ENCODE measurements at places on chromosomes 16 and 17.

DNA sequence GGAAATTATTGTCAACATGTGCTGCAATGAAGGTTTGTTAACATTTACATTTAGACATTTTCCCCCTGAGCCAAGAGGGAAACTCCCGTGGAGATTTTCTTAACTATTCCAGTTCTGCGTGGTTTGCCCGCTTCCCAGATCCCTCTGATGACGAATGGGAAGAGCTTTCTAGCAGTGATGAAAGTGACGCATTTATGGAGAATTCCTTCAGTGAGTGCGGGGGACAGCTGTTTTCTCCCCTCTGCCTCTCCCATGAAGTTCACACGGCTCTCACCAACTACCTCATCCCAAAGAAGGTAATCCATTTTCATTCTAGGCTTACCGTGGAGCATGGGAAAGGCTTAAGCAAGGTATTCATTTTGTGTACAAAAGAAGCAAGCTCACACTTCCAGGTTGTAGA lies 18.2 kb downstream of the HEATR3 start:
- no peak for DNase-seq

- no peak for DNase-seq
Measured at GRCh38 chr16:31513126-31513525, 4.9 kb upstream of the RUSF1 start.

DNA sequence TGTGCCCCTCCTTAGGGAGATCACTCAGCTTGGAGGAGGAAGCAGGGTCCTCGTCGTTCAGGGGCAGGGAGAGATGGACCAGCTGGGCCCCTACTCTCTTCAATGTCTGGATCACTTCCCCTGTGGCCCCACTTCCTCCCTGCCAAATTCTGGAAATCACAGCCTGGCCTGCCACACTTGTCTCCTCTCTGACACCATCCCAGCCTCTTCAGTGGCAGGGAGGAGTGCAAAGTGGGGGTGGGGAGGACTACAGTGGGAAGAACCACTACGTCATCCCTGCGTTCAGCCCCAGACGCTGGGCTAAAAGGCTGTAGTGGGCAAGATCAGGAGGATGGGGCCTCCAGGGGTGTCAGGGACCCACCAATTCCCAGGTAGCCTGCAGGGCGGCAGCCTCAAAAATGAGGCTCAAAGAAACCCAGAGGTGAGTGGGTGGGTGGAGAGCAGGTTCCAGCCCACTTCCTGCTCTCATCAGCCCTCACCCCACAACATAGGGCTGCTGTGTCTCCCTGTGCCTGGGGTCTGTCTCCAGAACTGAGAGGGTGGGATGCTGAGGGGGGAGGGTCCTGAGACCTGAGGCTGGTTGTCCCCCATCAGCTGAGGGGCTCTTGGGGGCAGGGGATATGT lies 25.0 kb upstream of the TAC4 start:
- no peak for DNase-seq

GRCh38 chr16:29007730-29008593 lies 23.1 kb downstream of the LAT start:
- DNase-seq = no peak

DNA sequence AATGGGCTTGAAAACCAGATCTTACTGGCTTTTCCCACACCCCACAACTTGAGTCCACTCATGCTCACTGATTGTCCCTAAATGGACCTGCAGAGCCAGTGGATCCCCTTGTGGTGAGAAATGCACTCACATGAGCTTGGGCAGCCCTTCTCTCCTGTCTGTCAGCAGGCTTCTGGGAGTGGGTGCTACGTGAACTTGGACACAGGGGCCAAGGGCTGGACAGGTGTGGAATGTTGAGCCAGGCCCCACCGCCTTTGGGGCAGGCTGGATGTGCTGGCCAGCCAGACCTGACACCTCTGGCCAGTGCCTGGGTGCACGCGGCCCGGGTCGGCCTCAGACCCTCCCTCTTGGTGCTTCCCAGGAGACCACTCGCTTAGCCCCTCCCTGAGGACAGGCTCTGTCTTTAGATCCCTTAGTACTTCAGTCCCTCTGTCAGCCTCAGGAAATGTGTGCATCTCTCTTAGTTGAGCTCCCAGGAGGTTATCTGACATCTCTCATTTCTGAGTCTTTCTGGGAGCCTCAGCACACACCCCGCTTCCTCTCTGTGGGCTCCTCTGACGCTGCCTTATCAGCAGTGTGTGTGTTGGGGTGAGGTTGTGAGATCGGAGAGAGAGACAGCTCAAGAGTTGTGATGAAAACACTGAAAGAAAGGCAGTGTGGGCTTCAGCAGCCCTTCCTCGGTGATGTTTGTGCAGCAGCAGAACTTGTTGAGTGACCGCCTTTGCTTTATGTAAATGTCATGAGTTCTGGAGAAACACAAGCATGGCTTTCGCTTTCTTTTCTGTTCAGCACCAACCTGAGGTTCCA lies 117.0 kb downstream of the RAB11FIP4 start:
- DNase-seq = no peak

GRCh38 chr16:23527961-23528643 lies 17.8 kb upstream of the GGA2 start:
- no peak for DNase-seq

DNA sequence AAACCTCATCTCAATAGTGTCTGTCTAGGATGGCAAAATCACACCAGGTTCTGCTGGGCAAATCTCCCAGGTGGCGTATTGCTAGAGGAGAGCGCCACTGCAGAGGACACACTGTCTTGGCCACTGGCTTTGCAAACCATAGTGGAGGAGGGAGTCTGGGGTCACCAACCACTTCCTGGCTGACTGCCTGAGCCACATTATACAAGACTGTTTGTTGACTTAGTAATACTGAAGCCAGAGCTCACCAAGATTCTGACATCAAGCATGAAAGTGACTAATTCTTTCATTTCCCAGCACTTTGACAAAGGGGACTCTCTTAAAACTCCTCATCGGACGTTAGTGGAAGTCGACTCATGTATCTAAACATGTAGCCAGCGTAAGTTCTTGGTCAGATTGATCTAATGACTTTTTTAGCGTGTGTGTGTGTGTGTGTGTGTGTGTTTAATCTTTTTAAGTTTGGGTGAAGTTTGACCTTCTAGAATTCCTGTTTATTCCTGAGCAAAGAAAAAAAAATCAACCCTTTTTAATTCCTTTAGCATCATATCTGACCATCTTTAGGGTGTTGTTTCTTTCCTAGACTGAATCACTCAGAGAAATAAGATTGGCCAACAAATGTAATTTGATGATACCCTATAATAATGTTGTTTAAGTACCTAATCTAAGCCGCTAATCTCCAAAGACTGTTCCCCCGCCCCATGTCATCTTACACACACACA lies 13.7 kb downstream of the PITPNC1 start:
- DNase-seq = no peak

DNA sequence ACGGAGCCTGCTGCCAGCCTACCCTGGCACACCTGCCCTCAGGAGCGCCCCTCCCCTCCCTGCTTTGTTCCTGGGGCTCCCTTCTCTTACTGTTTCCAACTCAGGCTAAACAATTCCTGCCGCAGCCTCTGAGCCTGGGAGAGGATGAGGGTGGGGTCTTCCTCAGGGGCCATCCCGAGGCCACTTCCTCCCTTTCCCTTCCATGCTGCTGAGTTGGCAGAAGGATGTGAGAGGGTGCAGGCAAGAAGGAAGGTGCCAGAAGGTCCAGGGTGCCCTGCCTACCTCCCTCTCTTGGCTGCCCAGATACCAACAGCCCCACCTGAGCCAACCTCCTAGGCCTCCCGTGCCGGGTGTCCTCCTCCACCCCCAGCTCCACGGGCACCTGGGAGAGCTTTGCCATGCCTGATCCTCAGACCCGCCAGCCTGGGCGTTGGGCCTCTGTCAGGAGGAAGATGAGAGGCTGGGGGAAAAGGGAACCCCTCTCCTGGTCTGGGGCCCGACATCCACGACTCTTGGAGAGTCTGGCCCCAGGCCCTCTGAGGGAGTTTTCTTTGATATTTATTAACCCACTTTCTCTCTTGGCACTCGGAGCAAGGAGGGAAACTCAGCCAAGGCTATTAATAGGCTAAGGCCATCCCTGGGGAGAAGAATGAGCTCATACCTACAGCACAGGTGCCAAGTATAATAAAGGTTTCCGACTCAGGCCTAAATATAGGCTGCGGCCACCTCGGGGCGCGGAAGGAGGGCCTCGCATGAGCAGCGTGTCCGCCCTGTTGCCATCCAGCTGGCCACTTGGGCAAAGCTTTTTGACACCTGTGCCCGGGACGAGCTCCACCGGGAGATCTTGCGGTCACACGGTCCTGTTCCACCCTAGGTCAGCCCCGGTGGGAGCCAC lies 232.0 kb downstream of the ENGASE start:
- DNase-seq = no peak

DNA sequence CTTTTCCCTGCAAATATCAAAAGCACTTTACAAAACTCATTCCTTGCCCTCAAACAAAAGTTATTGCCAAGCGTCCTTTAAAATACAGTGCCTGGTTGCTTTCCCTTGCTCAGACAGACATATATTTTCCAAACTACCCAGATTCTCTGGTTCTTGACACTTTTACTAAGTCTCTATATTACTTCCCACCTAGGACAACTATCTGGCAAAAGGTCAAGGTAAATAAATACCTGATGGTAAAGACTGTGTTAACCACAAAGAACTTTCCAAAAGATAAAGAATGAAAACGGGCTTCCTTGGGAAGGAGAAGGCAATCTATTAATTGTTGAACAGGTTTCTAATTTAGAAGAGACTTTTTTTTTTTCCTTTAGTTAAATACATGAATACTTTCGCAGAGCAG lies 1.9 kb downstream of the HS3ST3A1 start:
- no peak for DNase-seq

DNA sequence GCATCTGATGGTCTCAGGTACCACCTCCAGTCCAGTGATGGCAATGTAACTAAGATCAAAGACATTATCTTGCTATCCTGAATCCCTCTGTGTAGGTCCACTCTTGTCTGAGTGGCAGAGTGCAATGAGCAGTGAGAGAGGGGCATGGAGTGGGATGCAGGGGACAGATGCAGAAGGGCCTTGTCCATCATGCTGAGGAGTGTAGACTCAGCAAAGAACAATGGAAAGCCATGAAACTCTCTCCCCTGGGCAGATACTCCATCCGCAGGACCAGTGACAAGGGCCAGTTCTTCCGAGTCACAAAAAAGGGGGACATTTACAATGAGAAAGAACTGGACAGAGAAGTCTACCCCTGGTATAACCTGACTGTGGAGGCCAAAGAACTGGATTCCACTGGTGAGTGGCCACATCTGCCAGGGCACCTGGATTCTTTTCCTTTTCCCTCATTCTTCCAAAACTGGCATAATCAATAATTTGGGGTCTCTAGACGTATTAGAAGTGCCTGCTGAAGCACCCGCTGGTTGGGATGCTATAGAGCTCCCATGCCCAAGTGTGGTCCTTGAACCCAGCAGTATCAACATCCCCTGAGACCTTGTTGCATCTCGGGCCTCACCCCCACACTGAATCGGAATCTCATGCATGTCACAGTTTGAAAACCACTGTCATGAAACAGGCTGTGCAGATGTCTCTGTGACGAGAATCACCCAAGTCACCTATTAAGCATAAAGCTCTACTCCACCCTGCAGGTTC lies 29.5 kb downstream of the CDH5 start:
- no peak for DNase-seq

DNA sequence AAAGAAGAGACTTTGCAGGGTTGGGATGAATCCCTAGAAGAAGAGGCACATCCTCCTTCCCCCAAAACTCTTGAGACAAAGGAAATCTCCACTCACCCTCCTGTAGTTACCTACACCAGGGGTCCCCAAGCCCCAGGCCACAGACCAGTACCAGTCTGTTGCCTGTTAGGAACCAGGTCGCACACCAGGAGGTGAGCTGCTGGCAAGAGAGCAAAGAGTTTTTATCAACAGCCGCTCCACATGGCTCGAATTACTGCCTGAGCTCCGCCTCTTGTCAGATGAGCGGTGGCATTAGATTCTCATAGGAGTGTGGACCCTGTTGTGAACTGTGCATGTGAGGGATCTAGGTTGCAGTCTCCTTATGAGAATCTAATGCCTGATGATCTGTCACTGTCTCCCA lies 98.9 kb downstream of the CCT6B start:
- no peak for DNase-seq

DNA sequence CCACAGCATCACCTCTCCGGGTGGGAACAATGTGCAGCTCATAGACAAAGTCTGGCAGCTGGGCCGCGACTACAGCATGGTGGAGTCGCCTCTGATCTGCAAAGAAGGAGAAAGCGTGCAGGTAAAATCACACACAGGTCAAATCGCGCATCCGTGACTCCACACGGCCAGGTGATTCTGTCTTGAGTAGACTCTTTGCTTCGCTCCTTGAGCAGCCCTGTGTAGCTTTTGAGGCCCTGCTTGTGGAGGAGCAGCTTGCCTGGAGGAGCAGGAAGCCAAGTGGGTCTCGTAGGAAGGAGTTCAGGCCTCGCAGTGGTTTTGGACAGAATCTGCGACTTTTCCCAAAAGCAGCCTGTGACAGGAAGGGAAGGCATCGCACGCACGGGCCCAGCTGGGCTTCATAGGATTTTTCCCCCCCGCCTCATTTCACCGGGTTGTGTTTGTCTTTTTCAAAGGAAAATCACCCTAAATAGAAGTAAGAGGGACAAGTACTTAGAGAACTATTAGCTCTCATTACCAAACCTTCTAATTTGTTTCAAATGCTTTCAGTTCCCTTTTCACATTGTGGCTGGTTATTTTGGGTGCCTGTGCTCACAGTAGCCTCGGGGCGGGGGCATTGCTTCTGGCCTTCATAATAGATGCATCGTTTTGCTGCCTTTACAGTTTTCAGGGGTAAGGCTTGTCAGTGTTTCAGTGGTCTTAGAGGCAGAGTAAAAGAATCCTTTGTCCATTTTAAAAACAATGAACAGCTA lies 71.5 kb downstream of the SEC14L1 start:
- DNase-seq = no peak

- no peak for DNase-seq
Measured at GRCh38 chr17:51439395-51440229, 179.3 kb downstream of the UTP18 start.

GRCh38 chr16:57000271-57001025 lies 11.1 kb downstream of the NLRC5 start:
- no peak for DNase-seq

GRCh38 chr16:80144191-80144590 lies 396.6 kb upstream of the DYNLRB2 start:
- DNase-seq = peak; percentile 72

GRCh38 chr17:73311428-73311780 lies 397 bp downstream of the CDC42EP4 start:
- no peak for DNase-seq

DNA sequence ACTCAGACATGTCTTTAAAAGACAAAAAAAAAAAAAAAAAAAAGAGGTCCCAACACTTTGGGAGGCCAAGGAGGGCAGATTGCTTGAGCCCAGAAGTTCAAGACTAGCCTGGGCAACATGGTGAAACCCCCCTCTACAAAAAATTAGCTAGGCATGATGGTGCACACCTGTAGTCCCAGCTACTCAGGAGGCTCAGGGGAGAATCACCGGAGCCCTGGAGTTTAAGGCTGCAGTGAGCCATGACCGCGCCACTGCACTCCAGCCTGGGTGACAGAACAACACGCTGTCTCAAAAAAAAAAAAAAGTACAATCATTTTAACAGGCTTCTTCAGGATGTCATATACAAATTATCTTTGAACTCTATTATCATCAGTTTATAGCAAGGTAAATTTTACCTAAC lies 22.0 kb downstream of the C16orf87 start:
- DNase-seq = no peak

- DNase-seq = no peak
Measured at GRCh38 chr17:7138800-7139381, 24.3 kb upstream of the ASGR2 start.

Data from NCI-H526 treated with DMSO at 0.1 percent for 48 hours (cell line).